Chondrocyte (in vitro differentiated cells): ENCODE measurements at places on chromosomes 2 and 18.
A peak's percentile ranks its signal among the peaks of the same experiment; 100 is the strongest.

DNA sequence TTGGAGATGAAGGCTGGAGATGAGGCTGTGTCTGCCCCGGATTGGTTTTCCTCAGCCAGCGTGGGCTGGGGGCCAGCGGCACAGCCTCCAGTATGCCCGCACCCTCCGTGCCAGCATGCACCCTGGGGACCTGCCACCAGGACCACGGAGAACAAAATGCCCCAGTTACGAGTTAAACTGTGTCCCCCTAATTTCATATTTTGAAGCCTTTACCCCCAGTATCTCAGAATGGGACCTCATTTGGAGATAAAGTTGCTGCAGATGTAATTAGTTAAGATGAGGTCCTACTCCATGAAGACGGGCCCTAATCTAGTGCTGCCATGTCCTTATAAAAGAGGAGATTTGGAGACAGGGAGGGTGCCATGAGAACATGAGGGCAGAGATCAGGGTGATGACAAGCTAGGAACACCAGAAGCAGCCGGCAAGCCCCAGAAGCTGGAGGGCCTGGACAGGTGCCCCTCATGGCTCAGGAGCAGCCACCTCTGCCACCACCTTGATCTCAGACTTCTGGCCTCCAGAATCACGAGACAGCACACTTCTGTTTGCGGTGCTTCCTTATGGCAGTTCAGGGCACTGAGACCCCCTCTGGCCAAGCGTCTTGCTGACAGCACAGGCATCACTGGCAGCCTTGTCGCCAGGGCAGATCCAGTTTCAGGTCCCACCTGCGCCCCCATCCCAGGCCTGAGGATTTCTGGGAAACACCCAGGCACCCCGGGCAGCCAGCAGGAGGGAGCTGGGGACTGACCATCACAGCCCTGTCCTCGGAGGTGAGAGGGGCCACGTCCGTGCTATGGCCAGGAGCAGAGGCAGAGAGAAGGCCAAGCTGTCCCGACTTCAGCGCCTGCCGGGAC is 29.4 kb downstream of the KIF1A start:
- peak; percentile 77 for DNase-seq

DNA sequence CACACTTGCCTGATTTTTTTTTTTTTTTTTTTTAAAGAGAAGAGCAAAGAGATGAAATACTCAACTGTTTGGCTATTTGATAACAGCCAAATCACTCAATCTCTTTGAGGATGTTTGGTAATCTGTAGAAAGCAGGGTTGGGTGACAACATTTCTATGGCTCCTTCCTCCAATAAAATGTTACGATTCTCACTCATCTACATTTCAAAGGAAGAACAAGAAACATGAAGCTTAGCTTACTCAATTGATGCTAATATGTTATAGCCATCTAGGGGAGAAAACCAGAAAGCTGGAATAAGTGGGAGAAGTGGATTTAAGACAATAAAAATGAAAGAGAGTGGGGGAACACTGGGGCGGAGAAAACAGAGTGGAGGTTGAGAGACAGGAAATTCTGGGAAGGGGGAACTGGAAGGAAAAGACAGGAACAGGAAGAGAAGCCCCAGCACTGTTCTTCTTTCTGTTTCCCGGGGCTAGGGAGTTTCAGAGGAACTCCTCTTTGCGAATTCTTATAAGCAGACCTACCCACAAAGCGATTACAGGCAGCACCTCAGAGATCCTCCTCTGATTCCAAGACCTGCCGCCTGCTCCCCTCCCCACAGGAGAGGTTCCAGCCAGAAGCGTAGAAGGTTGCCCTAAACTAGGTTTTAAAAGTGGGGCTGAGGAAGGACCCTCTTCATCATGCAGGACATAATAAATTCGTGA is 13.3 kb downstream of the ST3GAL5 start:
- DNase-seq, result no peak

GRCh38 chr2:70832386-70832785 is 3.2 kb downstream of the CD207 start:
- no peak for DNase-seq

DNA sequence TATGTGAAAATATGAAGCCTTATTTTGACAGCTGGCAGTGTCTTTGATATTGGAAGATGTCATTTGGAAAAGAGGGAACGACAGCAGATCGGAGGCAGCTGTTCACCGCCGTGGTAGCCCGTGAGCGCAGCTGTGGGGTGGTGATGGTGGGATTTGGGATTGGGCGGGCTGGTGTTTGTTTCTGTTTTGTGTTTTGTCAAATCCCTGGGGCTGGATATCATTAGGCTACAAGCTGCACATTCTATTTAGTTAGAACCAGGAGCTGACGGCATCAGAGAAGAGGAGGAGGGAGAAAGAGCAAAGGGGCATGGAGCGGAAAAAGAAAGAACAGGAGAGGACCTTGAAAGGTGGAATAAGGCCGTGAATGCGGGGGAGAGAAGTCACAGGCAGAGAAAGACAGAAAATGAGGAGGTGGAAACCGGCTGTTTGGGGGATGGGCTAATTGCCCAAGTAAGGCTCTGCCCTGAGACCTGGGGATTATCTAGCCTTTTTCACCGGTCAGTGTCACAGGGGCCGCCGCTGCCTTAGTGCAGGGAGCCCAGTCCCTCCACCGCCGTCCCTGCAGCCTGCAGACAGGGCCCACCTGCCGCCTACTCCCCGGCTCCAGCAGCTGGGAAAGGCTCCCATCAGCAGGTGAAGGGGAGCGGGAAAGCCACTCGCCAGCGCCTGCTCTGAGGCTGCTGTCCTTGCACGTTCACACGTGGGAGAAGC is 88.0 kb downstream of the ZCCHC2 start:
- DNase-seq, result no peak

DNA sequence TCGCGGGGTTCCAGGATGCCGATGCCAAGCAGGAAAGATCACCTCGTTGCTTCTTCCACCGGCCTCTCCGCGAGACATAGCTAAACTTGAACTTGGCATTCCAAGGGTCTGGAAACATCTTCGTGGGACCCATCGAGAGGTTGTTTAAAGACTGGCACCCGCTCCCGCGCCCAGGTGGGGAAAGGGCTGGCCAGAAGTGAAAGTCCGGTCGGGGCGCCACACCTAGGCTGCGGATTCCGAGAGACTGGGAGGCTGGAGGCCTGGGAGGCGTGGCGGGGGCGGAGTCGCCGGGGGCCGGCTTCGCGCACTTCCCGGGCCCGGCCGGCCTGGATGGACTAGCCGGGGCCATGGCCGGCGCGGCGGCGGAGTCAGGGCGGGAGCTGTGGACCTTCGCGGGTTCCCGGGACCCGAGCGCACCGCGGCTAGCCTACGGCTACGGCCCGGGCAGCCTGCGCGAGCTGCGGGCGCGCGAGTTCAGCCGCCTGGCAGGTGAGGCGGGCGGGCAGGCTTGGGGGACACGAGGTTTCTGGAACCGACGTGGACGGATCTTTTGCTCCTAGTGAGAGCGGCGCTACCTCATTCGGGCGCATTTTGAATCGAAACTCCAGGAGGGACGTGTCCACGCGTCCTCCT is at the start of gene MOCOS:
Gene MOCOS, plus strand, starts transcription at position 305 of the 633 bp plus-strand sequence. Its CDS starts 43 bp downstream, at position 348.
- DNase-seq, result no peak

- no peak for DNase-seq
Measured at GRCh38 chr2:210007895-210008294, 5.5 kb downstream of the RPE start.

DNA sequence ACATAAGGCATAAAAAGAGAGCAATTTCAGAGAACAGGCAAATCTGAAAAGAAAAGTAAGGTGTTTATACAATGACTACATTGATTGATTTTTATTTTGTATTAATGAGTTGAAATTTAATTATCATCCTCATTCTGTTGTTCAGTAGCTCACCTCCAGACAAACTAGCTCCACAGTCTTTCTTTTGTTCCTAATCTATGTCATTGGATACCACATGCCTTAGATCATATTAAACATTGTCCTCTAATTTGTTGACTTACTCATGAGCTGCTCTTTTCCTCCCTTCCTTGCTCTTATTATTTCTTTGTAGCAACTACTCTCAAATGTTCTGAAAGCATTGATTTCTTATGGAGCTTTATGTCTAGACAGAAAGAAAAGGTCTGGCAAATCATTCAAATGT is 185.5 kb upstream of the ZSWIM2 start:
- no peak for DNase-seq

- DNase-seq, result no peak
Measured at GRCh38 chr2:38440655-38441054, 63.6 kb upstream of the ATL2 start.

GRCh38 chr2:20484810-20485611 is 38.1 kb downstream of the RHOB start:
- no peak for DNase-seq

DNA sequence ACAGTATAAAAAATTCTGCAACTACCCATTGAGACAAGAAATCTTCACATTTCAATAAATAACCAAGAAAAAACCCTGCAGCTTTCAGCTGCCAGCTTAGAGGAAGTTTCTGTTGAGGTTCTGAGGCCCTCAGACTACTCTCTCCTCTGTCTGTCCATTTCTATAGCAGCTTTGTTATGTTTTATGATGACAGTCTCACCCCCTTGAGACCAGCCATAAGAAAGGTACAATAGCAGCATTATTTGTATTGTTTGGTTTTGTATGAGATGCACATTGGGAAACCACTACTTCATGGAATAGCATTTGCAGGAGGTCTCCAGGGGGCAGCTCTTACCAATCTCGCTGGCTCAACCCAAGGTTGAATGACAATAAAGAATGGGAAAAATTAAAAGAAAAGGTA is 334.6 kb upstream of the VRK2 start:
- no peak for DNase-seq

GRCh38 chr2:86136141-86136540 is 30.1 kb downstream of the PTCD3 start:
- DNase-seq, result no peak

- DNase-seq, result no peak
Measured at GRCh38 chr2:3762771-3763447, 59.5 kb downstream of the DCDC2C start.

- no peak for DNase-seq
Measured at GRCh38 chr2:11738589-11739436, 7.6 kb upstream of the LPIN1 start.

DNA sequence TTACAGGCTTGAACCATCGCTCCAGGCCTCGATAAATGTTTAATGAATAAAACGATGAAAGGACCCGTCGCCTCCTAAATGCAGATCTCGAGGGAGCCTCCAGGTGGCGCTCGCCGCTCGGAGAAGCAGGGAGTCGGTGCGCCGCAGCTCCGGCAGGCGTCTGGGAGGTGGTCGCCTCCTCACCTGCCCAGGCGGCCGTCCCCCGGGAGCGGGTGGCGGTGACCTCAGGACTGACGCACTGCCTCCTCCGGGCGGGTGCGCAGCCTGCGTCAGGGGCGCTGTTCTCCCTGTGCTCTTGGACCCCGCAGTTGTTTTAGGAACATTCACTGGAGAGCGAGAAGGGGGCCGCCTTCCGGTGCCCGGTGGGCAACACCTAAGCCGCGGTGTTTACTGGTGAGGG is 38.6 kb upstream of the POLE4 start:
- no peak for DNase-seq

GRCh38 chr2:11410101-11410500 is 55.9 kb downstream of the E2F6 start:
- DNase-seq, result no peak

- DNase-seq, result no peak
Measured at GRCh38 chr2:204575463-204575862, 30.2 kb downstream of the PARD3B start.

GRCh38 chr2:177545143-177545542 is 152.6 kb downstream of the AGPS start:
- no peak for DNase-seq

DNA sequence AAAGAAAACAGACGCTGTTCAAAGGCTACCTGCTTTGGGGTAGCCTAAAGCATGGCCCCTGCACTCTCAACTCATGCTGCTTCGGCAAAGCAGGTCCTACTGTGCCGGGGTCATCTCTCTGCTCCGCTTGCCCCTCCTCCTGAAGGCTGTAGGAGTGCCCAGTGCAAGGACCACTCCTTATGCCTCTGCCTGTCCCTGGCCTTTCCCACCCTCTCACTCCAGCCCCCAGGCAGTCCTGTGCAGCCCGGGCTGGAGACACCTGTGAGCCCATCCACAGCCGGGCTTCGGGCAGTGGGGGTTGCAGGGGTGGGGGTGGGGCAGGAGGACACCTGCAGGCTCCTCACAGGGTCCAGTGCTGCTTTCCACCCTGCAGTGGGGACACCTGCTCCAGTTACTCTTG is 69.1 kb downstream of the ACKR3 start:
- DNase-seq, result no peak

DNA sequence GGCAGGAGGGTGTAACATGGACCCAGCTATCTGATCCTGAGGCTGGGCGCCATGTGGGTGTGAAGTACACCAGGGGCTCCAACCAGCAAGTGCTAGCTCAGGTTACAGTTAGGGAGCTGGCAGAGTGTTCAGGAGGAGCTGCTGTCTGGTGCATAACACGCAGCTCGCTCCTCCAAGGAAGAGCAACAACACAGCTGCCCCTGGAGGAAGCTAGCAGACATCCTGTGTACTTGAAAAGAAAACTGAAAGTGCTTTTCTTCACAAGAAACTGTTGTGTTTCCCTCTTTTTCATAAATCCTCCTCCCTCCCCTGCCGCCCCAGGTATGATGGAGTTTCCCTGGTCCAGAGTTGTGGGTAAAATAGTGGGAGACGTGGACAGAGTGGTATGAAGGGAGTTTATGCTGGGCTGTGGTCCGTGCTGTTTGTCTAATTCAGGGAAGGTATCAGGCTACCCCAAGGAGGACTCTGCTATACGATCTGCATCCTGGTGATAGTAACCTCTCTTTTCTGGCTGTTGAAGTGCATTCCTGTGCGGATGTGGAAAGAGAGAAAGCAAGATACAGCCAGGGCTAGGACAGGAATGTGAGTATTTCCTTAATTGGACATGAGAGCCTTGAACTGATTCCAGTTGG is 6.1 kb upstream of the LBH start:
- no peak for DNase-seq

DNA sequence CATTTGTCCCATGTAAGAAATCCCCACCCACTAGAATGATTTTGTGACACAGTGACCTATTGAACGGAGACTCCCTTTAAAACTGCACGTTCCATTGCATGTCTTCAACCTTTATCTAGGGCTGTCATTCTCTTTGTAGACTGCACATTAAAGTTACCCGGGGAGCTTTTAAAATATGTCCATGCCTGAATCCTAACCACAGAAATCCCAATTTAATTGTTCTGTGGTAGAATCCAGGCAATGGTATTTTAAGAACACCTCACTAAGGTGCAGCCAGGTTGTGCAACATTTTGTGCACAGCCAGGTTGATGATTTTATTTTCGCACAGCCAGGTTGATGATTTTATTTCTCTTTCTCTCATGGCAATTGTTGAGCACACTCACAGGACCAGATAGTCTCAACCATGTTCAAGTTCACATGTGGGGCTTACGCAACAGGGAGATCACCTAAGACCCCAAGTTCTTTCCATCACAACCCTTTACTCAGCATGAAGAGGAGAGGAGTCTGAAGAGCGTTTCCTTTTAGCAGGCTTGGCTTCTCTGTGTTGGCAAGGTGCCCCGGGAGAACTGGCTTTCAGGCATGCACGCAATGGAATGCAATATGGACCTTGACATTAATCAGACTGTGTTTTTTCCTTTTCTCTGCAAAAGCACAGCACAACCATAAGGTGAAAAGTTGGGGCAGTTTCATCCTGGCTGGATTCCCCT is 467.3 kb upstream of the ETAA1 start:
- DNase-seq, result no peak

- DNase-seq, result no peak
Measured at GRCh38 chr18:28189400-28190239, 12.7 kb upstream of the CDH2 start.

GRCh38 chr2:134399096-134399495 is 145.2 kb downstream of the MGAT5 start:
- DNase-seq, result no peak
